ENCODE measurements at places on chromosomes 6 and 20.

- DNase-seq = no peak
Measured at GRCh38 chr6:151698931-151699700, 108.4 kb upstream of the ESR1 start.

DNA sequence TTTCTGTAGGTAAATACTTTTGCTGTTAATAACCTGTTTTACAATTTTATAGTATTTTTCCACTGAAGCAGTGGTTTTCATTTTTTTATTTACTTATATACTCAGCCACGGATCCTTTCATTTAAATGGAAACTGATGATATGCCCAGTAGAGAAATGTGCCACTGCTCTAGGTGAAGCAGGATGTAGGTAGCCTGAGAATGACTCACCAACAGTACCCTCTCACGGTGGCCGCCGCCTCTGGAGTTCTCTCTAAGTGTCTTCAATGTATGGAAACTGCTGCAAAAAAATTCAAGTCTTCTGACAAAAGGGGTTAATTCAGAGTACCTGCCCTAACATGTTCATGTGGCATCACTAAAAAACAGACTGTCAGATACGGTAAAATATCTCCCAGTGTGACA, 6.4 kb downstream of the EYA4 start:
- DNase-seq = no peak

DNA sequence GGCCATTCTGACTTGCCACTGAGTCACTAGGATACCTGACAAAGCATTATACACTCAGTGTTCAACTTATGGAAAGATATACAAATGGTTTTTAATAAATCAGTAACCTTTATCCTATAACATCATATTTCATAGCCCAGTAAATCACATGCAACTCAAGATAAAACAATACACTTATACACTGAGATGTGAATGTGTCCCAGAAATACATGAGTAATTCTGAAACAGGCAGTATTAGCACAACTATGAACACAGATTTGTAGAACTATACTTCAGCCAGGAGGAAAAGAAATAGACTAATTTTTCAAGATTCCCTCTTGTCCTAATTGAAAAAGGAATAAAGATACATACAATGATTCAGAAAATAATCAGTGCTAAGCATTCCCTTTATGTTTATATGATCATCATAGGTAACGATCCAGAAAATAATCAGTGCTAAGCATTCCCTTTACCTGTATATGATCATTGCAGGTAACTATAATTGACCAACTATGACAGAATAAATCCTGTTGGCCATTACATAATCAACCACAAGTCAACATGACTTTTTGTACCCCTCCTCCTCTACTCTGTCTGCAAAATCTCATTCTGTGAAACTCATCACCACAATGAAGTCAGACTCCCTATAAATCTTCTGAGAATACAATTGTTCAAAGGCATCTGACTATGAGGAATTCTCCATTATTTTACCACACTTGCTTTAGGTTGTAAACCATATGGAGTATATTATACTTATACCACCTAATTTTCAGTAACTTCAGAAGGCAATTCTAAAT, 30.3 kb downstream of the HACE1 start:
- no peak for DNase-seq

- DNase-seq = no peak
Measured at GRCh38 chr6:150369408-150369807, 596 bp downstream of the IYD start.

GRCh38 chr6:162670345-162670744, 57.2 kb downstream of the PRKN start:
- DNase-seq = no peak

DNA sequence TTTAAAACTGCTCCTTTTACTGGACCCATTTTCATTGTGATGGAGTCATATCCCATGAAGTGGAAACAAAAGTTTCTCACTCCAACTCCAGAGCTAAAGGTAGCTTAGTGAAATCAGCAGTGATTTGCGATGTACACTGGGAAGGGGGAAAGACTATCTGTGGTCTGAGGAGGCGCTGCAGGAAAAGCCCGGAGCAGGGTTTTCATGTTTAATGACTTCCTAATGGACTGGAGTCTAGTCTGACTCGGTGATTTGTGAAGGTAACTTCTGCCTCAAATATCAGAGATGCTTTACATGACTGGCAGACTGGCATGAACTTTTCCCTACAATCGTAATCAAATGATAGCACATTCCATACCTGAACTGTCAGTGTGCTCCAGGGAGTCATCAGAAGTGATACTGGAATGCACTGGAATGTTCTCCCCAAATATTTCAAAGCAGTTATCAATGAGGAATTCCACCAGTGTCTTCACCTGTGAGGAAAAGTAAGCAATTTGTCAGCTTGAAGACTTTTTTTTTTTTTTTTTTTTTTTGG, 7.0 kb downstream of the TAGAP start:
- DNase-seq = no peak

DNA sequence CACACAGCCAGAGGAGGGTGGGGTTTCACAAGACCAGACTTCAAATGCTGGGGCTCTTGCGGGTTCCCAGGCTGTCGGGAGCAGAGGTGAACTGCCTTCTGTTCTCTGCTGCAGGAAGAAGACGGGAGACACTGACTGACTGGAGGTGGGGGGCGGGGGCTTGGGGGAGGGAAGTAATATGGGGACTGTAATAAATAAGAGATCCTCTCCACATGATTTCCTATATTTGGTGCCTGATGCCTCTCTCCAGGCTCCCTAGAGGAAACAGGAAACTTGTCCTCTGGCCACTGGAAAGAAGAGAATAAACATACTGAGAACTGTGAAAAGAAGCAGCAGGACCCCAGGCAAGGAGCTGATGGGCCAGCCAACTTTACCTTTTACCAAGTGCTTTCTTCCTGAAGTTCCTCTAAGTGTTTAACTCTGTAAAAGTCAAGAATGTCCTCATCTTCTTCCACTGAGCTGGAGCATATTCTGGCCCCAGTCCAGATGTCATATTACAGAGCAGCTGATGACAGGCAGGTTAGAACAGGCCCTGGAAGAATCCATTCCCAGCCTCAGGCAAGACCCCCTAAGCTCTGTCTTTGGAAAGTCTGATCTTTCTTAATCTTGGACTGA, 33.2 kb upstream of the ADGRF5 start:
- DNase-seq = no peak

DNA sequence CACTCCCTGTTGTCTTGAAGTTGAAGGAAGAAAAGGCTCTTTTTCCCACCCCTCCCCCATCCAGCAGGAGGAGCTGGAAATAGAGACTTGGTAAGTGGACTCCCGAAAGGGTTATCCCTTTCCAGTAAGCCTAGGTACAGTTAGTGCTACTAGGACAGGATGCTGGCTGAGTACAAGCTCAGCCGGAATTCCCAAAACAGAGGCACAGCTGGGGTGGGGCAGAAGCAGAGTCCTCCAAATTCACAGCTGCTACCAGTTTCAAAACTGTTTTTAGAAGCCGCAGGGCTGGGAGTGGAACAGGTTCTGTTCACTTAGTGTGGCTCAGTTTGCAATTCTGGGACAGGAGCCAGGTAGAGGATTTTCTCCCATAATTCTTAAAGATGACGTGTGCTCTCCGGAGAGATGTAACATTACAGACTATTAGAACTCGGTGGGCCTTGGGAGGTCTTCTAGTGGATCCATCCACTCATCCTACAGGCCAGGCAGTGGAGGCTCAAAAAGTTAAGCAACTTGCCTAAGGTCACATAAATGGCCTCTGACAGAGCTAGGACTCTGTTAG, 19.0 kb upstream of the UTRN start:
- DNase-seq = no peak

- DNase-seq = no peak
Measured at GRCh38 chr6:126308362-126308761, 31.6 kb upstream of the CENPW start.

All from activated T-cell treated with anti-CD3 and anti-CD28 coated beads, Interleukin-2, amount 50 U/mL, for 48 hours (primary cell).